GM04503 (cell line): ENCODE measurements at places on chromosomes 6 and 20.

DNA sequence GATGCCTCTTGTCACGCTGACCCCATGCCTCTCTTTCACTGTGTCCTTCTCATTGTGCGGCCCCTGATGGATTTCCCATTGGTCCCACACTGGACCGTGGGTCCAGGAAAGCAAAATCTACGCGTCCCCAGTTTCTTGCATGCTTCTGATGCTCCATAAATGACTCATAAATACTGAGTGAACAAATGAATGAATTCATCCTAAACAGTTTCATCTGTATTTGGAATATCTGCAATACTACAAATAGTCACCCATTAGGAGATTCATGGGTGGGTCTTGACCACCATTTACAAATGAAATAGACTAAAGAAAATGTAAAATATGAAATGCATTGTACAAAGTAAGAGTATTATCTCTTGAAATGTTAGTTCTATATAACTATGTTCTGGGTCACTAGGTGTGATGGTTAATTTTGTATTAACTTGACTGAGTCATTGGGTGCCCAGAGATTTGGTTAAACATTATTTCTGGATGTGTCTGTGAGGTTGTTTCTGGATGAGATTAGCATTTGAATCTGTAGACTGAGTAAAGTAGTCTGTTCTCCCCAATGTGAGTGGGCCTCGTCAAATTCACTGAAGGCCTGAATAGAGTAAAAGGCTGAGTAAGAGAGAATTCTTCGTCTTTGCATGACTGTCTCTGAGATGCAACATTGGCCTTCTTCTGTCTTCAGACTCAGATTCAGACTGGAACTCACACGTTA, 448.7 kb downstream of the PREX1 start:
- no peak for DNase-seq

- DNase-seq = peak; percentile 54
These were observed 174.5 kb downstream of the SOX4 start for GRCh38 chr6:21767891-21768648.

DNA sequence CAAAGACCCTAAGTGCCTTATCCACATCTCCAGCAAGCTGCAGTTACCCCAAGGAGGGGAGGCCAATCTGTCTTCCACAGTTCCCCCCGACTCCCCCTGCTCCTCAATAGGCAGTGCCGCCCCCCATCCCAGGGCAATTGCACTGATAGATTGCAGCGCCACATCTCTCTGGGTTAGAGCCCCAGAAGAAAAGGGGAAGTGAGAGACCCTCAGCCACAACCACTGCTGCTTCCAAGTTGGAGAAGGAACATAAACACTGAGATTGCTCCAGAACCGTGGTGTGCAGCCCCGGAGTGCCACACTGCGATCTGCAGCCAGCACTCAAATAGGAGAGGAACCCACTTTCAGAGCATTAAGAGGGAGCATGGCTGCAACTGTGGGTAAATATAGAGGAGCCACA, 101.5 kb downstream of the RWDD2A start:
- no peak for DNase-seq

DNA sequence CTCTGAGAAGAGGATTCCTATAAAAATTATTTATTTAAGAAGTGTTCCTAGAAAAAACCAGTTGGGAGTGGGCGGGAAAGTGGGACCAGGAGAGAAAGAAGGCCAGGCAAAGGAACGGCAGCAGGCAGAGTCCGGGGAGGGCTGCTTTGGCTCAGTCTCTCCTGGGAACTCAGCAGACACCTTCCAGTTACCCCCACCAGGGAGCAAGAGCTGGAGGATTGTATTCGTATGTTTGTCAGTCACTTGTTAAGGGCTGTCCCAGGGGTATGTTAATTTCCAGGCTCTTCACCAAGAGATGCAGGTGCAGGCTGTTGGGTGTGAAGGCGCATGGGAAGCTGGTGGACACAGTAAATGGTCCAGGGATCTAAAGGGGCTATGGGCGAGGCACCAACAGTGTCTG, 53.0 kb upstream of the CHD6 start:
- no peak for DNase-seq

DNA sequence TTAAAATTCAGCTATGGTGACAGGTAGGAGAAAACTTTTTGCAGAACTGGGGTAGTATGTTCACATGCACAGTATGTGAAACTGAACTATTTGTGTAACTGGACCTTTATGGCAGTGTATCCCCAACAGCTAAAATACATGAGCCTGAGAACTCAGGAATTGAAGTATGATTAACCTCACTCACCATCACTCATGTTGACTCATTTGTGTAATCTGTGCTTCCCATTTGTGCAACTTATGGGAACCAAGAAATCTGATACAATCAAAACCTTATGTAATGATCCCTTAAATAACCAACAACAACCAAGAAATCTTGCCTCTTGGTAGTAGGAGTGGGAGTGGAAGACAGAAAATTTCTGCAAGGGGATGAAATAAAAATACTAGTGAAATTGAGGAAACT, 674.9 kb downstream of the HDGFL1 start:
- no peak for DNase-seq

DNA sequence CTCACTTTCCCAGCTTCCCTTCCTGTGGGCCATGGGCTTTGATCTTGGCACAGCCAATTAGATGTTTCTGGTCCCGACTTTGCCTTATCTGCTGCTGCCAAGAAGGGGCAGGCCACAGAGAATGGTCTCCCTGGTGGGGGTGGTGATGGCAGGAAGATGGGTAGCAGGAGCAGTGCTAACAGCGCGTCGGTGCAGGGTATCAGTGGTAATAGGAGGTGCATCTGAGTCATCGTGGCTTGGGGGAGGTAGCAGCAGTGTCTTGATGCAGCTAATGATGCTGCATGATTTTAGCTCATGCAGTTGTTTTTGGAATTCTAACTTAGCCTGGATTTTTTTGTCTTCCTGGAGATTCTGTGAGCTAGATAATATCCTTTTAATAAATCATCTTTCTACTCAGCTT, 18.9 kb upstream of the MAS1 start:
- no peak for DNase-seq

DNA sequence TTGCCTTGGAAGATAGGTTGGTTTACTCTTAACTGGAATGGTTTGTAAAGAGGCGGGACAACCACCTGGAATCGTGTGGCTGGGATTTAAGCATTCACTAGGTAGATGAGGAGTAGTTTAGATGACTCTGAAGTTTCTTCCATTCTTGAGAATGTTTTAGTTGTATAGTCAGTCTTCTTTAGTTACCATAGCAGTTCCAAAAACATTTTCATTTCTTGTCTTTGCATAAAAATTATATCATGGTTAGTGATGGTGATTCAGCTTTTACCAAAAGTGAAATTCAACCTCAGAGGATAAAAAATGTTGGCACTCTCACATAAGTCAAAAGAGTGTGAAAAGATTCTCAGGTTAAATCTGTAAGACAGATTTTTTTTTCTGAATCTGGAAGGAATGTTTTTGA, 70.3 kb downstream of the SMAP1 start:
- no peak for DNase-seq

GRCh38 chr6:13480631-13481501, 6.5 kb downstream of the GFOD1 start:
- DNase-seq = no peak

- DNase-seq = no peak
These were observed 628 bp downstream of the RBM24 start for GRCh38 chr6:17281497-17282481.

DNA sequence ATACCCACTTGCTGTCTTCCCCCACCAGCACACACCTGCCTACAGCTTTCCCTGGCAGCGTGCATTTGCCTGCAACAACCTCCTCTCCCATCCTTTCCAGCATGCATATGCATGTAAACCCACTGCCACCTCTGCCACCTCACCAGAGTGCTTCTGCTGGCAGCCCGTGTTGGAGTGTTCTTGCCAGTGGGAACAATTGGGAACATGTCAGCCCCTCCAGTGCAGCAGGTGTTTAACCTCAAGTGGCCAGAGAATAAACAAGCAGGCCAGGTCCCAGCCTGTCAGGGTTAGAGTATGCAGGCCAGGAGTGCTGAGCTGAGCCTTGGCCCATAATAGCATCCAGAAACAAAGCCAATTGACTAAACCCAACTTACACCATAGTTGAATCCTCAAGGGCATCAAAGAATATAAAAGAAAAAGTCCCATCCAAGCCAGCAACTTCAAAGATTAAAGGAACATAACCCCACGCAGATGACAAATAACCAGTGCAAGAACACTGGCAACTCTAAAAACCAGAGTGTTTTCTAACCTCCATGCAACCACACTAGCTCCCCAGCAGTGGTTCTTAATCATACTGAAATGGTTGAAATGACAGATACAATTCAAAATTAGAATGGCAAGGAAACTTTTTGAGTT, 1212.1 kb upstream of the CITED2 start:
- no peak for DNase-seq

- DNase-seq = no peak
These were observed 88.6 kb downstream of the LINC00237 start for GRCh38 chr20:21017528-21018085.

DNA sequence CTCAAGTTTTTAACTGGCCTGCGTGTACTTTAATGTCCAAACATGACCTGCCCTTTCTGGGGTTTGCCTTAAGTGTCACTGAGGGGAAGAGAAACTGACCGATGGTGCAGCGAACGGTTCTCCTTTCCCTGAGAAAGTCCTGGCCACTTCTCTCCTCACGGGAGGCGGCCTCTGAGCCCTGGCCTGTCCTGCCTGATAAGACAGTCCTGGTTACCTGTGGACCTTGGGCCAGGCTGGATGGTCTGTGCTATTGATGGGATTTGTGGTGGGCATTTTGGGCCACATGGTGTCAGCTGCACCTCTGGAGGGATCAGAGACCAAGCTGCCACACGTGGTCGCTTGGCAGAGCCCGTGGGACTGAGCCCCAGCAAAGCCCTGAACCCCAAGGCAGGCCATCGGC, 11.6 kb upstream of the NTSR1 start:
- DNase-seq = no peak

GRCh38 chr6:70706491-70707123, 38.9 kb downstream of the SMAP1 start:
- DNase-seq = no peak

GRCh38 chr20:46931699-46932098, 37.1 kb downstream of the EYA2 start:
- DNase-seq = peak; percentile 61

- DNase-seq = no peak
These were observed 175.7 kb downstream of the DLL1 start for GRCh38 chr6:170114956-170115855.

GRCh38 chr6:28567506-28567905, 41.8 kb downstream of the GPX5 start:
- no peak for DNase-seq

DNA sequence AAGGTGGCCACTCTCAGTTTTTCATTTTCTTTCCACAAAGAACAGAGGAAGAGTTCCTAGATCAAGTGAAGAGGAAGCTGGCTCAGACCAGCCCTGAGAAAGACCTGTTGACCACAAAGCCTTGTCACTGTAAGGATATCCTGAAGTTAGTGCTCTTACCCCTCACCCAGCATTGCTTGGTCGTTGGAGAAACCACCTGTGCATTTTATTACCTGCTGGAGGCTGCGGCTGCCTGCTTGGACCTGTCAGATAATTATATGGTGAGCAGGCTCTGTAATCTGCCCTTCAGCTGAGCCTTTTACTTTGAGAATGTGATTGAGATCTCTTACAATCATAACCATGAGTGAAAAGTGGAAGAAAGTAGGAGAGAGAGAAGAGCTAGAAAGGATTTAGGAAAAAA, 21.9 kb downstream of the TREML1 start:
- DNase-seq = no peak

GRCh38 chr20:46713957-46714834, 4.7 kb downstream of the SLC2A10 start:
- DNase-seq = no peak

- peak; percentile 69 for DNase-seq
These were observed 63.2 kb upstream of the BMP2 start for GRCh38 chr20:6704132-6704861.

DNA sequence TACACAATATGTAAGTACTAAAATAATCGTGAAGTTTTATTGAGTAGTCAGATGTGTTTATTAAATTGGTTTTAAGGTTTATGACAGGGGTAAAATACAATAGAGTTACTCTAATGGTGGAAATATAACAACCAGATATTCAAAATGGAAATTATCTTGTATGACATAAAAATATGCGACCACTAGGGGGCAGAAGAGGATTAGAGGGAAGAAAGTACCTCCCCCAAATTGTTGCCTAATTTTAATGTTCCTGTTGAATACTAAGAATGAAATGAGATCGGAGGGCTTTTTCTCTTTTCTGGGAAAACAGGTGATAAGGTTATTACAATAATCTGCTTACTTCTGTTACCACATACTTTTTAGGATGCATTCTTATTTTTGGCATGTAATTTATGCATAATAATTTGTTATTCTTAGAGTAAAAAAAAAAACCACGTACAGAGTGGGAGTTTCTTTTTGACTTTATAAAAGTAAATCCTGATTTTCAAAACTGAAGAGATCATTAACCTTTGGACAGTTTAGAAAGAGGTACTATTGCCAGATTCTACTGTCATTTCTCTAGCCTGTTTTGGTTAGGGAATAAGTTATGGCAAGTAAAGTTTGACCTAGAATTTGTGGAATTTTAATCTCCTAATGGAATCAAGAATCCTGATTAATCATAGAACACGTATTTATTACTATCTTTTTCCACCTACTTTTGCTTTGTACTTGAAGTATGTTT, 159.2 kb downstream of the CD109 start:
- DNase-seq = no peak

DNA sequence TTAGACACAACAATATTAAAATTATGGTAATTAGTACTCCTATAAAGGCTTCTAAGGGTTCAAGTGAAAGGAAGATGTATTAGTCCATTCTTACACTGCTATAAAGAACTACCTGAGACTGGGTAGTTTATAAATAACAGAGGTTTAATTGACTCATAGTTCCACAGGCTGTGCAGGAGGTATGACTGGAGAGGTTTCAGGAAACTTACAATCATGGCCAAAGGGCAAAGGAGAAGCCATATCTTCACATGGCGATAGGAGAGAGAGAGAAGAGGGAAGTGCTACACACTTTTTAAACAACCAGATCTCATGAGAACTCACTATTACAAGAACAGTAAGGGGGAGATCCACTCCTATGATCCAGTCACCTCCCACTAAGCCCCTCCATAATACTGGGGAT, 52.9 kb downstream of the TINAG start:
- DNase-seq = no peak

GRCh38 chr6:161602359-161602758, 328.5 kb upstream of the AGPAT4 start:
- no peak for DNase-seq

DNA sequence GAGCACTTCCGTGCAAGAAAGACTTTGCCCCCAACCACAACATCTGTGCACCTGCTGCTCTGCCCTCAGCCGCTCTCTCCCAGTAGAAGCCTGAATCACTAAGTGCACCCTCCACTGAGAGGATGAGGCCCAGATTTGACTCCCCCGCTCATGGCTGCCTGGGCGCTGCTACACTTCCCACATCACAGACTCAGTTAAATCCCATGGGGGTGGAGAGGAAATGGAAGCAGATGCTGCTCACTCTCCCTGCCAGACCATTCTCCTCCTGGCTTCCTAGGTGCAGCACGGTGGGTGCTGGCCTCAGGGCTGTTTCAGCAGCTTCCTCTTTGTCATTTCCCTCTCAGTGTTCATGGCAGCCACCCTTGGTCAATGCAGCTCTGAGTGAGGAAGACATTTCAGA, 4.8 kb downstream of the CST5 start:
- no peak for DNase-seq

GRCh38 chr6:19866985-19867627, 29.9 kb downstream of the ID4 start:
- peak; percentile 20 for DNase-seq

GRCh38 chr6:13536796-13537526, 37.4 kb upstream of the SIRT5 start:
- no peak for DNase-seq
